IPS DF 6.9 (cell line): ENCODE measurements at places on chromosomes 3 and 15.

DNA sequence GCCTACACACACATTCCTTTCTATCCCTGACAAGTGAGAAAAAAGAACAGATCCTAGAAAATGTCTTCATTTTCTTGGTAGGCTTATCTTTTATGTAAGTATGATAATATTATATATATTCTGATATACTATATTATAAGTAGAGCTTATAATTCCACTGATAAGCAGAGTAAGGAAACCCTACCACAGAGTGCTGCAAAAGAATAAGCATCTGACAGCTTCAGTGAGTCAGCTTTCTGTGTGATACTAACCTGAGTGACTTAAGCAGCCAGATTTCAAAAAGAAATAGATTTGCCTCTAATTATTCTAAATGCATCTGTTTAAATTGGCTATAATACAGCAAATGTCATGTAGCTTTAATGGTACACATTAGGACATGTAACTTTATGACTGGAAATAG lies 656.0 kb downstream of the MCTP2 start:
- H3K27ac ChIP-seq = no peak overlapping the region
- no peaks in the 10 kb centered on the region for H3K4me1 ChIP-seq
- no peak for DNase-seq
- H3K4me3 ChIP-seq = no peak overlapping the region
- no peaks in the 10 kb centered on the region for H3K27me3 ChIP-seq
- H3K36me3 ChIP-seq = no peaks in the 10 kb centered on the region; the same call in 1 of the 2 replicates

DNA sequence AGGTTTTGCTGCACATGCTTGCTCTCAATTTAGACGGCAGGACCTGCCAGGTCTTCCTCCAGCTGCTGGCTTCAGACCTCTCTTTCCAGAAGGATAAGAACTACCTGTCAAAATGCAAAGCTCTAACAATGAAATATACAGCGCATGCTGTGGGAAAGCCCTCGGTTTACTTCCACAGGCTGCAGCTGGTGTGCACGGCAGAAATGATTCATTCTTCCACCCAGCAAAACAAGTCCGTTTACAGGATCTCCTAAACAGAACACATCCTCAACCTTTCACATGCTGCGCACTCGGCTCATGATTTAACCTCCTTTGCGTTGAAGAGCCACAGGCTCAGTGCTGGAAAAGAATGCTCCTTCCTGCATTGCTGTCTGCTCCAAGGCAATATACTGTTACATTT lies 92.4 kb upstream of the WNT5A start:
- no peaks in the 10 kb centered on the region for H3K4me1 ChIP-seq
- no peak for DNase-seq
- H3K27me3 ChIP-seq = no peaks in the 10 kb centered on the region
- H3K4me3 ChIP-seq = no peak overlapping the region
- H3K36me3 ChIP-seq = no peaks in the 10 kb centered on the region

DNA sequence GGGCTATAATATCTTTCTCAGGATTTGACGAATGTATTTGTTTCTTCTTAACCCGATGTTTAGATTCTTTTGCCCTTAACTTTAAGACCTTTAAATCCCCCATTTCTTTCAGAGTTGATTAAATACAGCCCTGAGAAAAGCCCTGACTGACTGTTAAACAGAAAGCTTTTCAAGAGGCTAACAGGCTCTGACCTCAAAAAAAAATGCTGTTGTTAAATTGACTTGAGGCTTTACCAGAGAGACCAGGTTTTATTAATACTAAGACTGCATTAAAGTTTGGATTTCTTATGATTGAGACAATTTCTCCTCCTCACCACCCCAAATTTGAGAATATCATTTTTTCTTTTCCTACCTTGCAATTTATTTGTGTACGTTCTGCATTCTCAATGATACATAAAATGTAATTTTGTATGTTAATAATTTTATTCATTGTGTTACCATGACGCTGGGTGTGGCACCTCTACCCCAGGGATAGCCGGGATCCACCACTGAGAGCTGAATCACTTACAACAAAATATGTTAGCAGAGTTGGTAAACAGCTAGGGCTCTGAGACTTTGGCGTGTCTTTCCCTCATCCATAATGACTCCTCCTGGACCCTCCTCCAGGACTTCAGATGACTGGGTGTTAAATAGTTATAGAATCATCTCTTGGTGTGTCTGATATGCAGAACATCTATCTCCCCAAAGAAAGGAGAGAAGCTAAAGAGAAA lies 753.5 kb downstream of the NAALADL2 start:
- no peaks in the 10 kb centered on the region for H3K4me1 ChIP-seq
- no peaks in the 10 kb centered on the region for H3K27me3 ChIP-seq
- H3K4me3 ChIP-seq = no peak overlapping the region
- no peaks in the 10 kb centered on the region for H3K36me3 ChIP-seq

GRCh38 chr3:49388289-49388820 lies 23.4 kb downstream of the RHOA start:
- DNase-seq = no peak
- no peaks in the 10 kb centered on the region for H3K36me3 ChIP-seq
- H3K27me3 ChIP-seq = no peaks in the 10 kb centered on the region
- no peak overlapping the region for H3K4me3 ChIP-seq
- no peaks in the 10 kb centered on the region for H3K4me1 ChIP-seq
- H3K27ac ChIP-seq = no peak overlapping the region

- H3K27ac ChIP-seq = no peak overlapping the region
- H3K36me3 ChIP-seq = no peaks in the 10 kb centered on the region
- H3K4me3 ChIP-seq = no peak overlapping the region
- no peaks in the 10 kb centered on the region for H3K27me3 ChIP-seq
- H3K4me1 ChIP-seq = no peaks in the 10 kb centered on the region
- no peak for DNase-seq
These were observed 61.9 kb downstream of the WHAMM start for GRCh38 chr15:82871358-82871757.

GRCh38 chr3:14457999-14458398 lies 55.6 kb downstream of the SLC6A6 start:
- peak; percentile 27 for DNase-seq
- H3K36me3 ChIP-seq = peaks cover 17% of the 10 kb centered on the region
- no peak overlapping the region for H3K27ac ChIP-seq
- H3K4me1 ChIP-seq = 0 out of 2 replicates have a peak, but pooled peaks cover 2% of the 10 kb centered on the region
- H3K27me3 ChIP-seq = no peaks in the 10 kb centered on the region
- H3K4me3 ChIP-seq = no peak overlapping the region

DNA sequence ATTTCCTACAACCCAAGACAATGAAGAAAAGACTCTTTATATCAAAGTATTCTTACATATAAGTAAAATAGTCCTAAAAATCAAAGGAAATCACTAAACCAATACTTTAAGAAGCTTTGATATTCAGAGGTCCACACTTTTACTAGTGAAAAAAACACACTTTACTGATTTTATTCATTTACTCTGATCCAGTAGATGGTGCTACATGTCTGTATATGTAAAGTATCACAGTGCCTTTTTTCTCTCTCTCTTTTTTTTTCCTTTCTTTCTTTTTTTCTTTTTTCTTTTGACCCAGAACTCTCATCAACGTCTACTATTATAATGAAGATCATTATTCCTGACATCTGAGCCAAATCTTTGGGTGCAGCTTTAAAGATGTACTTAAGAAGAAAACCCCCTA lies 10.8 kb upstream of the CCDC39 start:
- H3K36me3 ChIP-seq = no peaks in the 10 kb centered on the region
- H3K27me3 ChIP-seq = no peaks in the 10 kb centered on the region
- H3K4me1 ChIP-seq = no peaks in the 10 kb centered on the region; the same call in 1 of the 2 replicates
- H3K27ac ChIP-seq = no peak overlapping the region
- no peak overlapping the region for H3K4me3 ChIP-seq

DNA sequence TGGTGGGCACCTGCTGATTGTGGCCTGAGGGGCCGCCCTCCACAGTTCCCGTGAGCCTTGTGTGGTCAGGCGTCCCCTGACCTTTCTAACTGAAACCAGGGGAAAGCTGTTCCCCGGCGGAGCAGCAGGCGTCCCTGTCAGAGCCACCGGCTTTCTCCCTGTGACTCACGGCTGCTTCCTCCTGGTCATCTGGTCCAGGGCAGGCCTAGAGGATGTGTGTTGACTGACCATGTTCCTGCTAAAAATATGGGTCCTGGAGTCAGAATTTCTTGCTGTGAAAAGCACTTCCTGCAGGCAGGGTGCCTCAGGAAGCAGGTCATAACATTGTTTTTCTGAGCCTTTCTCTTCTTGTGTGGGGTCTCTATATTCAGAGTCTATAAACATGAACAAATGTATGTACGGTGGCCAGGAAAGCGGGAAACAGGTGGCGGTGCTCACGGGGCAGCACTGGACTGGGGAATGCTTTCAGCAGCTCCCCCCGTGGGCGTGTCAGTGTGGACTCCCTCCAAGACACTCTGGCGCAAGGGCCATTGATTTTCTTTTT lies 38.4 kb upstream of the CGNL1 start:
- DNase-seq = no peak
- no peaks in the 10 kb centered on the region for H3K36me3 ChIP-seq
- H3K27me3 ChIP-seq = no peaks in the 10 kb centered on the region
